ENCODE measurements at places on chromosomes 7 and 10. TPM values are rescaled to one million over a fixed set of nuclear protein-coding genes. Genes with fewer than 3 reads are reported as not detected.

Gene ATG9B
- total RNA-seq = 0.28 TPM

Gene ZFAND2A
- total RNA-seq = 27.7 TPM

- DNase-seq = no peak
Observed at GRCh38 chr7:159031750-159032149, 112.9 kb downstream of the VIPR2 start.

Gene SCART1
- total RNA-seq = 0.28 TPM

Gene SLC25A40
- total RNA-seq = 7.5 TPM

Gene IKZF1
- total RNA-seq = 0.17 TPM

GRCh38 chr7:87032604-87033339 lies 26.7 kb downstream of the ELAPOR2 start:
- DNase-seq = no peak

GRCh38 chr10:80414142-80414895 lies 6.0 kb downstream of the PRXL2A start:
- peak; percentile 28 for DNase-seq

DNA sequence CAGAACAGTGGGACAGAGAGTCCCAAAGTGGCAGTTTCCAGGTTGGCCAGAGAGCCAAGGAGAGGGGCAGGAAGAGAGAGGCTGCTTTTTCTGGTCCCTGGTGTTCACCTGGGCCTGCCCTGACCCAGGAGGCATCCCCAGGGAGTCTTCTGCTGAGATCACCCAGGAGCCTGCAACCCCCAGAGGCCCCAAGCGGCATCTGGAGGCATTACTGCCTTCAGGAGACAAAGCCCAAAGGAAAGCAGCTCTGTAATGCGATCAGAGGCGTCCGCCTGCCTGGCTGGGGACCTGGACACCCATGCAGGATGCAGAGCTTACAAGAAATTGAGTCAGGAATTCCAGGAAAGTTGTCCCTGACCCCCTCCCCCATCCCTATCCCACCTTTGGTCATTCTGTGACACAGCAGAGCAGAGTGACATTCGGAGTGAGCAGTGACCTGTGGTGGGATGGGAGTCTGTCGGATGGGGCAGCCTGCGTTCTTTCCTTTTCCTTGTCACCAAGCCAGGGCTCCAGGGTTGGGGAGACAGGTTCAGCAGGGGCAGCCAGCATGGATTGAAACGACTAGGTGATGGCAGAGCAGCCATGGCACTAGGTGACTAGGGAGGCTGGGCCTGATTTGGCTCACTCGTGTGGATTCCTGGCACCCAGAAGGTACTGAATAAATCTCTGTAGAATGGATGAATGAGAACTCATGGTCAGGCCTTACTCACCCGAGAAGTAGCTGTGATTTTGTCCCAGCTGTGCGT lies 10.4 kb downstream of the UNC5B start:
- no peak for DNase-seq

GRCh38 chr10:131242007-131242406 lies 69.5 kb downstream of the TCERG1L start:
- peak; percentile 1 for DNase-seq

Gene ATRNL1
- 0.17 TPM for total RNA-seq

DNA sequence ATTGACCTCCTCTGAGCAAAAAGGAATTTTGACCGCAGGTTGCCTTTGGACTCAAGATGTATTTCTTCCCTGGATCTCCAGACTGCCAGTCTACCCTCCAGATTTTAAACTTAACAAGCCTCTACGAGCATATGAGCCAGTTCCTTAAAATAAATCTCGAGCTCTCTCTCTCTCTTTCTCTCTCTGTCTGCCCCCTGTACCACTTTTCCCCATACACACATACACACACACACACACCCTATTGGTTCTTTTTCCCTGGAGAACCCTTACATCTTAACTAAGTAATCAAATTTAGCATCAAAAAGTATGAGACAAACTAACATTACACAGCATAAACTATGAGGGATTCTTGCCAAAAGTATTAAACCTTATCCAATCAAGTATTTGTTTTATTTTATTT lies 11.4 kb downstream of the BCAP29 start:
- no peak for DNase-seq

GRCh38 chr10:52129410-52130178 lies 184.5 kb upstream of the DKK1 start:
- no peak for DNase-seq

DNA sequence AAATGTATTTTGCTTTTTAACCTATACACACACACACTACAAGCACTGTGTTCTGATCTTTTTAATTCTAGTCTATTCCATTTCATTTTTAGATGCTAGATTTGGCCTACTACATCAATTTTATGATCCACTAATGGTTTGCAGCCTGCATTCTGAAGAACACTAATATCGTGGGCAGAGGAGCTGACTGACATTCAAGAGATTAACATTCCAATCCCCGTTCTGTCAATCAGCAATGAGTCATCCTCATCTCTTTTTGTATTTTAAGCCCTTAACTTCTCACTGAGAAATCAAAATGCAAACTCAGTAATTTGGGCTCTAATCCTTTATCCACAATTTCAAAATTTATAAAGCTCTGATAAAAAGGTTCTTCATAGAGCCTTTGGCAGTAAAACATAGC lies 47.1 kb upstream of the GAD2 start:
- no peak for DNase-seq

Gene PNLIPRP3
- total RNA-seq = not detected

- DNase-seq = no peak
Observed at GRCh38 chr10:93075369-93076221, 1.9 kb downstream of the CYP26A1 start.

- no peak for DNase-seq
Observed at GRCh38 chr10:55519264-55519663, 718.2 kb upstream of the PCDH15 start.

- DNase-seq = peak; percentile 32
Observed at GRCh38 chr7:111953611-111954010, 252.6 kb downstream of the DOCK4 start.

- no peak for DNase-seq
Observed at GRCh38 chr7:154914308-154914995, 88.5 kb downstream of the PAXIP1 start.
